ENCODE measurements at places on chromosomes 4 and X. TPM values are rescaled to one million over a fixed set of nuclear protein-coding genes. Genes with fewer than 3 reads are reported as not detected.

DNA sequence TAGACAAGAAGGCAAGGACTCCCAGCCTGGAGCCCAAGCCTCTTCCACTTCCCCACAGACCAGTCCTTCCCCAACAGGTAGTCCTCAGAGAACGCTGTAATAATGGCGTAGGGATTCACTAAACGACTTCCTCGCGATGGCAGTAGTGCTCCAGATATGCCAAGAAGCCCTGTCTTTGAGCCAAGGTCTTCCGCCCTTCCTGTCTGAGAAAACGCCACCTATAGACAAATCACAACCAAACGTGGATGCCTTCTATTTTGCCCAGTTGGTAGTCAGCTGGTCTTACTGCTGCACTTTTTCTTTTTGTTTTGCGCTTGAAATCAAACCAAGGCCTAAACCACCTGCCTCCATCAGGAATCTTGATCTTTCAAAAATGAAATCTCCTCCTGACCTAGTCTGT, 203.3 kb downstream of the OR13H1 start:
- H3K36me3 ChIP-seq: no peaks in the 10 kb centered on the region
- H3K27me3 ChIP-seq: no peaks in the 10 kb centered on the region
- DNase-seq: peak; percentile 82
- H3K4me3 ChIP-seq: peak overlapping the region; percentile 41
- H3K4me1 ChIP-seq: no peaks in the 10 kb centered on the region
- no peak overlapping the region for H3K27ac ChIP-seq

Gene GLRB
- total RNA-seq: 6.3 TPM

GRCh38 chr4:85474356-85474755, 594 bp upstream of the ARHGAP24 start:
- H3K27ac ChIP-seq: no peak overlapping the region
- H3K36me3 ChIP-seq: no peaks in the 10 kb centered on the region
- no peak for DNase-seq
- H3K4me1 ChIP-seq: no peaks in the 10 kb centered on the region

Gene TECRL
- not detected for total RNA-seq

DNA sequence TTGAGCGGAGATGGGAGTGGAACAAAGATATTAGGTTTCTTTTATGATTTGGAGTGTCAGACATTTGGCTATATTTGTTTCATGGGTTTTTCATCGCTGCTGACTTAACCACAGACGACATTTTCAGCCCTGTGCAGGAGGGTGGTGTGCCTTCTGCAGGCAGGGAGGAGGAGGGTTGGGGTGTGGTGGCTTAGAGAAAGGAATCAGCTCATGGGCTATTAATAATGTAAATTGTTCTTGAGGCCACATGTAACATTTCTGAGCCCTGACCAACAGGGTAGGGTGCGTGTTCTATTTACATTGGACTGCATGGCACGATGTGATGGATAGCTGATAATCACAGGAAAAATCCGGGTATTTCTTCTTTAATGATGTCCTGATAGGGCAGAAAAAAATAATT, 67.6 kb downstream of the POLA1 start:
- no peak overlapping the region for H3K27ac ChIP-seq
- no peaks in the 10 kb centered on the region for H3K27me3 ChIP-seq
- H3K4me3 ChIP-seq: no peak overlapping the region

GRCh38 chr4:175514174-175514573, 297.9 kb downstream of the GPM6A start:
- no peak overlapping the region for H3K4me3 ChIP-seq
- H3K27ac ChIP-seq: no peak overlapping the region
- H3K4me1 ChIP-seq: no peaks in the 10 kb centered on the region
- no peaks in the 10 kb centered on the region for H3K36me3 ChIP-seq

Data from aorta (tissue), 5 donors.